HepG2 (cell line): ENCODE measurements at places on chromosomes 3 and 15. TPM values are rescaled to one million over a fixed set of nuclear protein-coding genes. Genes with fewer than 3 reads are reported as not detected.

The AHSG gene
- polyA plus RNA-seq = 19,152 and 25,909 TPM in 2 replicates

The ITIH1 gene
- 19.6 and 46.5 TPM in 2 replicates for polyA plus RNA-seq

The PYGO1 gene
- polyA plus RNA-seq = 0.94 and 1.1 TPM in 2 replicates

DNA sequence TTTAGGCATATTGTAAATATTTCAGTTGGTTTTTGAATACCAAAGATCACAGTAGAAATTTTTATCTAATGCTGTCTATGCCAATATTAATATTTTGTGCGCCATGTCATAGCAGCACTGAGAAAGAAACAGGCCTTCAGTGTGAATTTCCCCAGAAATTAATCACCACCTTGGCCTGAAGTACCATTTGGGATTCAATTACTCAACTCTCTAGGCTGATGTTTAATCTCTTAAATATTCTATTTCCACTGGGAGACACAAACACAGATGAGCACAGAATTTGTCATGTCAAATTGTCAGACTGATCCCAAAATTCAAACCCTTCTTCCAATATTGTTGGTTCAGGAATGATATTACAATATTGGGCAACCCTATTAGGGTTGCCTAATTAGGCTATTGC is 509.3 kb downstream of the ROBO1 start:
- no peak for DNase-seq

GRCh38 chr15:75197062-75197630 is 4.5 kb upstream of the C15orf39 start:
- no peak for DNase-seq

The TUSC7 gene
- not detected in 2 replicates for polyA plus RNA-seq

- DNase-seq = no peak
These were observed 49.5 kb downstream of the ABTB1 start for GRCh38 chr3:127722091-127722784.

DNA sequence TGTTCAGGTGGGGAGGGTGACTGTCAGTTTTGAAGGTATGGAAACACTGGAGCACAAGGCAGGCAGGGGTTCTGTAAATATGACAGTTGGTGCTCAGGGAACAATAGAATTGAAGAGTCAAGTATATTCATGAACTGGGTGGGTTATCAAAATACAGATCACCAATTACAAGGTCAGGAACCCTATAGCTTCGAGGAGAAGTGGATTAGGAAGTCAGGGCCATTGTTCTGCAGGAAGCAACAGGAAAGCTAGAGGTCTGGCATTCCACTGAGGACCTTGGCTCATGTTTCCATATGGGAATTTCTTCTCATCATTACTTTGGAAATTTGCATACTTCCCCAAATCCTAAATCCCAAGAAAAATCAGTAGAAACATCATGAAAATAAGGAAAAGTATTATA is 125.9 kb downstream of the MYRIP start:
- no peak for DNase-seq

The LRRC15 gene
- not detected in 2 replicates for polyA plus RNA-seq
